Activated T-helper 17 cell treated with anti-CD3 and anti-CD28 coated beads, Interleukin-2, amount 50 U/mL, for 72 hours (primary cell): ENCODE measurements at places on chromosomes 11 and 22. TPM values are rescaled to one million over a fixed set of nuclear protein-coding genes. Genes with fewer than 3 reads are reported as not detected.
A peak's percentile ranks its signal among the peaks of the same experiment; 100 is the strongest.

GRCh38 chr22:48089601-48090331 is 1327.3 kb downstream of the TBC1D22A start:
- no peak overlapping the region for H3K27ac ChIP-seq
- H3K36me3 ChIP-seq = no peaks in the 10 kb centered on the region
- ATAC-seq = peak; percentile 24
- no peak overlapping the region for H3K4me3 ChIP-seq

DNA sequence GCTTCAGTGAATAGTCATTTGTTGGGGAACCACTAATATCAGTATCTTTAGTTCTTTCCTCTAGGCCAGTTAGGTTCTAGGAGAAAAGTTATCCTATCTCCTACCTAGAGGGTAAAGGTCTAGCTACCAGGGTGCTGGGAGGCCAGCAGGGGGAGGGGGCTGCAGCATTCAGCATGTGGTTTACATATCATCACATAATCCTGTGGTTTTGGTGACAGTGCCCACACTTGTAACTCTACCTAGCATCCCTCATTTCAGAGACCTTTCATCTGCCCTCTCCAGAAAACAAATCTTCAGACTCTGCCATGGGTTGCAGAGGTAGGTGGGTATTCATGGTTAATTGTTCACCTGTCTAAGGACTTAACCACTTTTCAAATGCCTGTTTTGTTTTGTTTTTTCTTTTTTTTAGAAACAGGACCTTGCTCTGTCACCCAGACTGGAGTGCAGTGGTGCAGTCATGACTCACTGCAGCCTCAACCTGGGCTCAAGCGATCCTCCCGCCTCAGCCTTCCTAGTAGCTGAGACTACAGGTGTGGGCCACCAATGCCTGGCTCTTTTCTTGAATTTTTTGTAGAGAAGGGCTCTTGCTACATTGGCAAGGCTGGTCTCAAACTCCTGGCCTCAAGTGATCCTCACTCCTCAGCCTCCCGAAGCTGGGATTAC is 146.8 kb downstream of the ENTHD1 start:
- no peaks in the 10 kb centered on the region for H3K36me3 ChIP-seq
- peak overlapping the region; percentile 5 for H3K27ac ChIP-seq
- peak; percentile 67 for ATAC-seq

GALNT18 gene
- 7.3 TPM for total RNA-seq

GRCh38 chr22:37623075-37624016 is 14.7 kb downstream of the GGA1 start:
- H3K4me3 ChIP-seq = no peak overlapping the region
- H3K27me3 ChIP-seq = no peaks in the 10 kb centered on the region
- peaks cover 21% of the 10 kb centered on the region for H3K4me1 ChIP-seq
- peak overlapping the region; percentile 93 for H3K27ac ChIP-seq

- no peak overlapping the region for H3K27ac ChIP-seq
- no peaks in the 10 kb centered on the region for H3K36me3 ChIP-seq
- H3K4me3 ChIP-seq = no peak overlapping the region
- H3K27me3 ChIP-seq = no peaks in the 10 kb centered on the region
These were observed 198.7 kb downstream of the DDX10 start for GRCh38 chr11:108863528-108863927.

DNA sequence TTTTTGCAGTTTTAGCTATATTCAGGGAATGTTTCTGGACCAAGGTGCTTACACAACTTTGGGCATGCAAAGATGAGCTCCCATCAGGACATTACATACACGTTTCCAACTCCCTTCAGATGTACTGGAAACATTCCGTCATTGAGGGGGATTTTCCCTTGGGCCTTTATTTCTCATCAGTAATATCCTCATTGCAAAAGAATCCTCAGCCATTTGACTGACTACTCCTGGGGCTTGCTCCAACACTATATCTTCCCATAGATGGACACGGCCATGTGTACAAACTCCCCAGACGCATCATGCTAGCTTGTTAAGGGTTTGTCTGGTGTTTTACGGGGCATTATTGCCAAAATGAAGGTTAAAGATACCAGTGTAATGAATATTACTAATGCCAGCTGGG is 59.3 kb upstream of the NUP160 start:
- no peak for ATAC-seq
- no peaks in the 10 kb centered on the region for H3K36me3 ChIP-seq
- no peaks in the 10 kb centered on the region for H3K27me3 ChIP-seq
